ENCODE measurements at places on chromosomes 7 and 10.

GRCh38 chr7:71795410-71795809, 616.7 kb downstream of the CALN1 start:
- DNase-seq = no peak

DNA sequence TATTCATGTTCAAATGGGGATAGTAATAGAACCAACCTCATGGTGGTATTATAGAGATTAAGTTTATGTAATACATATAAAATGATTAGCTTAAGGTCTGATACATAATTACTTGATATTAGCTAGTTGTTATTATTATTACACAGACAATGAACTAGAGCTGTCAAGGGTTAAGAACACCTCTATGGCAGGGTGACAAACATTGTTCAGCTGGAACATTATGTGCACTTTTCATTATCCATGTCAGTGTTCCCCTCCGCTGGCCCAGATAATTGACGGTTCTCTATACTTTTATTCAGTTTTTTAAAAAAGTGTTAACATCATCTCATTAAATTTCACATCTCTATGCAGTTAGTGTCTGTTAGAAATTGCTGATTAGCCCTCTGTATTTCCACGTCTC, 142.1 kb downstream of the CDK14 start:
- no peak for DNase-seq

DNA sequence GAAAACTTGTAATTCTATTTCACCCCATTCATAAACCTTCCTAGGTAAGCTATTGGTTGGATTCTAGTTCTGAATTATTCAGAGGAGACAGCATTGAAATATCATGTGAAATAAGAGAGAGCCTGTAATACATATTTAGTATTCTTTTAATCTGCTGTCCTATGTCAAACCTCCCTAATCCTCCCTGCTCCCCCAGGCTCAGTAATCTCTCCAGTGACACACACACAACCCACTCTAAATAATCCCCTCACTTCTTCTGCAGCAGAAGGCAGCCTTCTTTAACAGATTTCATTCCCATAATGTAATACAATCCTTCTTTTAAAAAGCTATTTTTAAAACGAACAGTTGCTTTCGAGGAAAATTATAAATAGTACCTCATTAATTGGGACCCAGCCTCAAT, 639.7 kb upstream of the AUTS2 start:
- DNase-seq = no peak

DNA sequence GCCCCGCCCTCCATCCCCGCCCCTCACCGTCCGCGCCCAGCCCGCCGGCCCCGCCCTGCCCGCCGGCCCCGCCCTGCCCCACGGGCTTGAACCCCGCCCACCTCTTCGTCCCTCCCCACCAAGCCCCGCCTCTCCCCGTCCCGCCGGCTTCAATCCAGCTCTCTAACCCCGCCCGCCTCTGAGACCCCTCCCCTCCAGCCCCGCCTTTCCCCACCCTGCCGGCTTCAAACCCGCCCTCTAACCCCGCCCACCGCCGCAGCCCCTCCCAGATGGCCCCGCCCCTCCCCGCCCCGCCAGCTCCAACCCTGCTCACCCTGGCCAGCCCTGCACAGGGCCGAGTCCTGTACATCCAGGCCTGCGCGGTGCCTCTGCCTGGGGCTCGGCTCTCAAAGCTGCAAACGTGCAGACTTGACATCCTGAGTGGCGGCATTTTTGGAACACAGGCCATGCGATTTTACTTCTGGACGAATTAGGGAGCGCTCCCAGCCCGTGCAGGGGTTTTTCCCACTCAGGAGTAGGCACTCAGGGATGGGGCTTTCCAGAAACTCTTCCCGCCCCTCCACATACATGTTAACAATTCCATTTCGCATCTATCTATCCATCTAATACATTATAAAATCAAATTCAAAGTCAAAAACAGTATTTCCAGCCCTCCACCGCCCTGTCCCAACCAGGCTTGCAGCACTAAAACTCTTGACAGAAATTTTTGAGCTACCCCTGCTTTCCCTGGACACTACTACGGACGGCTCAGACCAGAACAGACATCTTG, 477 bp upstream of the NMT2 start:
- peak; percentile 99 for DNase-seq

GRCh38 chr7:801940-802381, 30.3 kb upstream of the SUN1 start:
- DNase-seq = no peak

GRCh38 chr10:45000138-45000751, 478 bp upstream of the ZNF22 start:
- DNase-seq = no peak

DNA sequence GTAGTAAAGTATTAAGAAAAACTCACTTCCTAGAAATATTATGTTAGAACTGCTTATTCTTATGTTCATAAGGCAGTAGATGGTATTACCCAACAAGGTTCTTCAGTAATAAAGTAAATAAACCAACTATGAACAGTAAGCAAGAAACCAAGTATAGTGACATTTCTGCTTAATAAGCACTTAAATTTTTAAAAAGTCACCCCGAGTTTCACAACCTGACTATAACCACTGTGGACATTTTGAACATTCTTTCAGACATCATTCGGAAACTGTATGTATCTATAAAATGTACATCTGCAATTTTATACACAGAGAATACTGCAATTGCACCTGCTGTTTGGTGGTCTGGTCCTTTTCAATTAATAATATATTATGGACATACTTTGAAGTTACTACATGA, 1073.6 kb downstream of the XPNPEP1 start:
- no peak for DNase-seq

DNA sequence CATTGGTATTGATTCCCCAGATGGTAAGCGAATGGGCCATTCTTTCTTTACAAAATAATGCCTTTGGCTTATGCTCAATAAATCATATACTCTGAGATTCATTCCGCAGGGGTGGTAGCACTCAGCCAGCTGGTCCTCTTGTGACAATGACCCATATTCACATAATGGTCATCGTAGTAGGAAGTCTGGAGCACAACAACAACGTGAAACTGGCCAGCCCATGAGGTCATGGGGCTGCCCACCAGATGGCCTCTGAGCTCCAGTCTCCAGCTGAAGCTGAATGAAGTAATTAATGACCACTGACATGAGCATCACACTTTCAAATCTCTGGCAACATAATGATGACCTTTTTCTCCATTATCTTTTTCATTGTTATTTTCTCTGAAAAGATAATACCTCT, 42.3 kb upstream of the SORCS1 start:
- DNase-seq = no peak

DNA sequence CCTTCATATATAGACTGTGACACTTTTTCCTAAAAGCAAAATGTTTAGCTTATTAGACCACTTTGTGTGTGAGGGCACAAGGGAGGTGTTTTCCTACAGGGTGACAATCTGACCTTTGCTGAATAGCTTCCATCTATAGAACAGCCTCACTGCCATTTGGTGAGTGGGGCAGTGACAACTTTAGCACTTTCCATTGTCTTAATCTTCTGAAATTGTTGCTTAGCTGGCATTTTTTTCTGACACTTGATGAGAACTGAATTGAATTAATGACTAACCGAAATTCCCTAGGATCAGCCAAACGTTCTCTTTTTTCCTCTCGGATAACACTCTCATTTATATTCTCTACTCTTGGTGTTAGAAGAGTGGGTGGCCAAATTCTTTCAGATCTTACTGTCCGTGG, 30.2 kb downstream of the KDM7A start:
- no peak for DNase-seq

DNA sequence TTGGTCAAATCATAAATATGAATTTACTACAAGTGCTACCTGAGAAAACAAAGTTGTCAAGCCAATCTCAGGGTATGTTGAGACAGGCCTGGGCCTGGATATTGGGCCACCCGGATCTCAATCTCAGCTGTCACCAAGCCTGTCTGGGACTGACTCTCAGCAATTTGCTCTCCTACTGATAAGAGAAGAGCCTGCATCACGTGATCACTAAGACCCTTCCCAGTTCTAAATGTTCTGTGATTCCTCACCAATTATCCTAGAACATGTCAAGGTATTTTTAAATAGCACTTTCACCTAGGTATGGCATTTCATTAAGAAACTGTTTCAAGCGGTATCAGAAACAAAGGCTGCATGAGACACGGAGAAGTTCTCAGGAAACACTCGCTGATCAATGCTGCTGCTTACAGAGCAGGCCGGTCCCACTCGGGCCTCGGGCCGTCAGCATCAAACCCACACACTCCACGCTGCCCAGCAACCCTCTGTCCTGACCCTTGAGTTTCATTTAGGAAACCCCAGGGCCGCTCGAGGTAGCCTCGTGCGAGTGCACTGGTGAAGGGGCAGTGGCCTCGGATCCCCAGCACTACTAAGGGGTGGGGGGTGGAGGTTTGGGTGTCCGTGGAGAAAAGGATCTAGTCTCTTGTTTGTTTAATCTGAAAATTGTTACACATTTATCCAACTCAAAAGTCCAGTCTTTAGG, 4.1 kb downstream of the KLF6 start:
- DNase-seq = no peak

DNA sequence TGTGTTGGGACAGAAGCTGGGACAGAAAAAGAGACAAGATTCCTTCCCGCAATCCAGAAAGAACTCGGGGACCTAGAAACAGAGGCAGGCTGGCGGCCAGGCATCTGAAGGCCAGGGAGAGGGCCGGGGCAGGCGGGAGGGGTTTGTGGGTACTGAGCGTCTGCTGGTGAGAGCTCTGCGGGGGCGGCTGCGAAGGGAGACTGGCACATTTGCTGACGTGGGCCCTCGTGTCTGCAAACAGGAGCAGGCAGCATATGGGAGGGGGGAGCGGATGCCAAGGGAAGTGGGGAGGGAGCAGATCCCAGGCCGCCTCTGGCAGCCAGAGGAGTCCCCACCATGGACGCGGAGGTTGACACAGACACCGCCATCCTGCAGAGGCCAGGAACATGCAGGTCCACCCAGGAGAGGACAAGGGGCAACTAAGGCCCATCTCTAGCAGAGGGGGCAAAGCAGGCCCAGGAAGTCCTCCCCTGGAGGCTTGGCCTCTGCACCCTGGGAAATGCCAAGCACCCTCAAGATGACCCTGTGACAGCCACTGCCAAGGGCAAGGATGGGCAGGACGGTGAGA, 32.2 kb downstream of the KCNH2 start:
- peak; percentile 9 for DNase-seq

DNA sequence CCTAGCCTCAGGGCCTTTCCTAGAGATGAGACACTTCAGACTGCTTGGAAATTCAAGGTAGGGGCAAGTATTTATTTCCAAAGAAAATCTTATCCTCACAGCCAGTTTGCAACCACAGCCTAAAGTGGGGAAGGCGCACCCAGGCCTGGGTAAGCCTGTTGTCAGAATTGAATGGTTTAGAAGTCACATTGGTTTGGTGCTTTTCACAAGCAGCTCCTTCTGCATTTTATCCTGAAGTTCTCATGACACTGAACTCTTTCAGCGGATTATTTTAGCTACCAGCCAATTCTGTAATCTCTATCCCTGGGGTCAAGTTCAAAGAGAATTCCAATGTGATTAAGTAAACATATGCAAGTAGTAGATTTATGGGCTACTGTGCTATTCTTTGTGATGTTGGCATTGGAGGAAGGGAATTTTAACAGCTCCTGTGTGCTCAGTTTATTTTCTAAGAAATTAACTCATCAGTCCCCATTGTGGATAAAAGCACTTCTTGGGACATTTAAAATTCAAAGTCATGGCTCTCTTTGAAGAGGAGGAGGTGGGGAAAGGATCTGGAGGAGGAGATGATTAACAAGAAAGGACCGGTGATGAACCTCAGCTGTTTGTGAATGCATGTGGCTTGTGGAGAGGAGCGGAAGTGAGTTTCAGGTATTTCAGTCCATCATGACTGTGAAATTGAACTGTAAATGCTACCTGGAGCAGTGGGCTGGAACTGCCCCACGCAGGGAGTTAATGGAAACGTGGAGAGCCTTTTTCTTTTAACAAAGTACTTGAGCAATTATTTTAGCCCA, 90.2 kb upstream of the CACUL1 start:
- no peak for DNase-seq

GRCh38 chr7:150365673-150366398, 2.8 kb upstream of the REPIN1 start:
- DNase-seq = no peak

- no peak for DNase-seq
These were observed 6.2 kb downstream of the NKX6-2 start for GRCh38 chr10:132779549-132780294.

DNA sequence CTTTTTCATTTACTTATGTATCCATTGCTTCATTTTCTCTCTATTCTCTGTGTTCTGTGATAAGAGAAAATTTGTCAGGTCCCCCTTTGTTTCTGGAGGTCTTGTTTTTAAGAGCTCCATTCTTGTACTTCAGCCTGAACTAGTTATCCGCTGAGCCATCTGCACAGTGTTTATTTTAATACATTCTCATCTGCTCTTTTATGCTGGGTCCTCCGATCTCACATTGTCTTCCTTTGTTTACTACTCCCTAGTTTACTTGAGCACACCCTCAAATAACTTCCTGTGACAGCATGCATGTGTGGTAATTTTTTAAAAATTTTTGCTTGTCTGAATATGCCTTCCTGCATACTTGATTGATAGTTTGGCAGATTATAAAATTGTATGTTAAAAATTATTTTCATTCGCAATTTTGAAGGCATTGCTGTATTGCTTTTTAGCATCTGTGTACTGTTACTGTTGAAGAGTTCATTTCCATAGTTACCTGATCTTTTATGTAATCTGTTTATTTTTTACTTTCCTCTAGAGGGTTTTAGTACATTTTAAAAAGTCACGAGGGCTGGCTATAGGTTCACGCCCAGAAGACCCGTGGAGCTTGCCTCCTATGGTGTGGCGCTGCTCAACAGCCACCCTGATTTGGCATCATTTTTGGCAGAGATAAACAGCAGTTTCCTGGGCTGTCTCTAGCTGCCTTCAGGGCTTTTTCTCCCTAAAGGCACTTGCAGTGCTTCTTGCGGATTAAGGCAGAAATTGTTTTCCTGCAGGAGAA, 31.9 kb downstream of the RSBN1L start:
- DNase-seq = peak; percentile 13

- DNase-seq = no peak
These were observed 336.0 kb upstream of the GALNT17 start for GRCh38 chr7:70795948-70796347.

DNA sequence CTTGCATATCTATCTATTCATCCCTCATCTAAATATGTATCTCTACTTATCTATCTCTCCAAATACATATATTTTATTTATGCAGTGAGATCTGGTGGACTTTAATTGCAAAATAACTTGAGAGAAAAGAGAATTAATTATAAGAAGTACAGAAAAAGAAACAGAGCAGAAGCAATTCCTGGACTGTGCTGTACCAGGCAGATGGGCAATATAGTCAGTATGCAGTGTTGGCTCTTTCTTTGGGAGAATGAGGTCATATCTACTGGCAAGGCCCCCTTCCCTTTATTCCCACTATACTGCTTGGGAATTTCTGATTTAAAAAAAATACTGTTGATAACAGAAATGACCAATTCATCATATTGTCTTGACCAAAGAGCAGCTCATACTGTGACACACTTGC, 49.0 kb upstream of the TOMM7 start:
- no peak for DNase-seq

DNA sequence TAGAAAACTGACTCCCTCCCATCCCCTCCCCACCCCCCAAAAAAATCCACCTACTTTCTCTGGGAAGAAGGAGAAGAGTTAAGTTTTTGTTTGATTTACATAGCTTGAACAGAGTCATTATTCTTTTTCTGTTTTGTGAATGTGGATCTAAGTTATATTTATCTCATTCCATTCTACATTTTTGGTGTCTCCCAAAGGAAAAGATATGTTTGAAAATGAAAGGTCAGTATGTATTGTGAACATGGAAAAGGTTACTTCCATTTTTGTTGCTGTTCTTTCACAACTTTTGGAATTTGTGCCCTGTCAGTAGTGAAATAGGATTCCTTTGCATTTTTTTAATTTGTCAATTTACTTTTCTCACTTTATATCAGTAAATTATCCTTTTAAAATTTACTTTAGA, 547.9 kb downstream of the SUGCT start:
- DNase-seq = no peak
